ENCODE measurements at places on chromosomes 2 and 18. TPM values are rescaled to one million over a fixed set of nuclear protein-coding genes. Genes with fewer than 3 reads are reported as not detected.
A peak's percentile ranks its signal among the peaks of the same experiment; 100 is the strongest.

MATN3 gene
- total RNA-seq, result 11.7 TPM

ARHGAP28 gene
- 15.7 TPM for total RNA-seq

DNA sequence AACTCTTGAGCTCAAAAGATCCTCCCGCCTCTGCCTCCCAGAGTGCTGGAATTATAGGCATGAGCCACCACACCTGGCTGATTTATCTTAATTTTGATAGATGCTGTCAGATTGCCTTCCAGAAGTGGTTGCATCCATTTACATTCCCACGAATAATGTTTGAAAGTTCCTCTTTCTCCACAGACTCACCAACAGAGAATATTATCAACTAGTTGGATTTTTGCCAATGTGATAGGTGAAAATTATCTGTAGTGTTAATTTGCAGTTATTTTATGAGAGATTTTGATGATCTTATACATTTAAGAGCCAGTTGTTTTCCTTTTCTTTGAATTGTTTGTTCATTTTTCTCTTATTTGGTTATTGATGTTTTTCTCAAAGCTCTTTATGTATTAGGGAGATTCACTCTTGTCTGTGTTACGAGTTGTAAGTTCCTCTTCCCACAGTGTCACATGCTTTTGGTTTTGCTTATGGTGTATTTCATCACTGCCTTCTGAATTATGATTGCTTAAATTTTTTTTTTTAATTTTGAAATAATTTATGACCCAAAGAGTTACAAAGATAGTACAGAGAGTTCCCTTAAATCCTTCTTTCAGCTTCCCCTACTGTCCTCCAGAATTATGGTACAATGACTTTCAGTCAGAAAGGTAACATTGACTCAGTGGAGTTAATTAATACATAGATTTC, 20.7 kb upstream of the NT5DC4 start:
- DNase-seq, result no peak
- H3K4me1 ChIP-seq, result peaks cover 6% of the 10 kb centered on the region
- H3K27ac ChIP-seq, result peak overlapping the region; percentile 53
- no peaks in the 10 kb centered on the region for H3K36me3 ChIP-seq
- no peaks in the 10 kb centered on the region for H3K27me3 ChIP-seq

GRCh38 chr2:205685314-205686055, 3.2 kb downstream of the NRP2 start:
- peak overlapping the region; percentile 70 for H3K27ac ChIP-seq
- no peaks in the 10 kb centered on the region for H3K27me3 ChIP-seq
- H3K36me3 ChIP-seq, result no peaks in the 10 kb centered on the region
- peaks cover 35% of the 10 kb centered on the region for H3K4me1 ChIP-seq
